T-helper 17 cell (primary cell): ENCODE measurements at places on chromosomes 11 and 22. TPM values are rescaled to one million over a fixed set of nuclear protein-coding genes. Genes with fewer than 3 reads are reported as not detected.

GRCh38 chr11:326842-327580 is 6.4 kb upstream of the IFITM3 start:
- no peak for DNase-seq

- no peak for DNase-seq
These were observed 54.0 kb downstream of the MIAT start for GRCh38 chr22:26711205-26711963.

DNA sequence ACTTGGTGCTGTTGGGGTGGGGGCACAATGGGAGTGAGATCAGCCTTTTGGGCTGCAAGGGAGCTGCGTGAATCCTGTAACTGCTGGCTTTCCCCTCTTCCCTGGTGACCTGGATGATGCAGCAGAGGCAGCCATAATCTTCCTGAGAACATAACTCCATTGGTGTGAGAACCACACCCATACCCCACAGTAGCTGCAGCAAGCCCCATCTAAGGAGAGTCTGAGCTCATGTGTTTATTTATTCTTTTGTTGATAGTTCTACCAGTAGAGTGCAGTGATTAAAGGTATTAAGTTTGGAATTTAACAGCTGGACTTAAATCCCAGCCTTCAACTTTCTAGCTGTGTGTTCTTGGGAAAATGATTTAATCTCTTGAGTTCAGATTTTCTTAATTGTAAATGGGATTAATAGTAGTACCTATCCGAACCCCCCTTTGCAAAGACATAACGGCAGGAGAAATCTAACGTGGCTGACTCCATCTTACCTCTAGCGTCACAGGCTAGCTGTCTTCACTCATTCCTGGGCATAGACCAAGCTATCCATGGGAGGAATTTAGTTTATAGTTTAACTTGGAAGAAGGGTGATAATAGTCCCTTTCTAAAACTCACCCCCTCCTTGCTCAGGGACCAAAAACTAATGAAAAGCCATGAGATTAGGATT is 385.0 kb upstream of the DDI1 start:
- DNase-seq: no peak

- no peak for DNase-seq
These were observed 6.8 kb upstream of the CREB3L1 start for GRCh38 chr11:46270684-46271083.

GRCh38 chr11:42631220-42631843 is 680.5 kb upstream of the API5 start:
- DNase-seq: no peak

DNA sequence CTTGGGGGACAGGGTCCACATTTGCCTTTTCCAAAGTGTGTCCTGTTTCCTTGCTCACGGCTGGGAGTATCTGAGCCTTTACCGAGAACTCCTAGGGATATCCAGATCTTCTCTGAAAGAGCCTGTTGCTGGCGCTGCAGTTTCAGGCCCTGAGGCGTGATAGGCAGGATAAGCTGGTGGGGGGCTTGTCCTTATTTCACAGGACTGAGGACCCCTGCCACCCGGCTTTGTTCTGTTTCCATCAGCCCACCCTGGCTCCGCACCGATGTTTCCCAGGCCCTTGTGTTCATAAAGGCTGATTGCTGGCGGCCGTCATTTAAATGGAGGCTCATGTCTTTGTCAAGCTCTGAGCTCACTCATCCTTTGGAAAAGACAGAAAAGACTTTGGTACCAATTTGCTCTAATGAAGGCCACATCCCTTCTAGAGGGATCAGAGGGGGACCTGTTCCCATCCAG is 9.4 kb upstream of the NPTXR start:
- DNase-seq: no peak

DNA sequence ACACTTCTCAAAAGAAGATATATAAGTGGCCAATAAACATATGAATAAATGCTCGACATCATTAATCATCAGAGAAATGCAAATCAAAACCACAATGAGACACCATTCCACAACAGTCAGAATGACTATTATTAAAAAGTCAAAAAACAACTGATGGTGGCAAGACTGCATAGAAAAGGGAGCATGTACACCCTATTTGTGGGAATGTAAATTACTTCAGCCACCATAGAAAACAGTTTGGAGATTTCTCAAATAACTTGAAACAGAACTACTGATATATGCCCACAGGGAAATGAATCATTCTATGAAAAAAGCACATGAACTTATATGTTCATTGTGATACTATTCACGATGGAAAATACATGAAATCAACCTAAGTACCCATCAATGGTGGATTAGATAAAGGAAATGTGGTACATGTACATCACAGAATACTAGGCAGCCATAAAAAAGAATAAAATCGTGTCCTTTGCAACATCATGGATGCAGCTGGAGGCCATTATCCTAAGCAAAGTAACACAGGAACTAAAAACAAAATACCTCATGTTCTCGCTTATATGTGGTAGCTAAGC is 42.4 kb downstream of the GLYATL2 start:
- no peak for DNase-seq

GRCh38 chr11:27420722-27421572 is 51.6 kb downstream of the LGR4 start:
- DNase-seq: no peak

- DNase-seq: no peak
These were observed 10.9 kb downstream of the MUC6 start for GRCh38 chr11:1025410-1026162.

GRCh38 chr11:3849297-3849874 is 6.1 kb upstream of the STIM1 start:
- peak; percentile 48 for DNase-seq

DNA sequence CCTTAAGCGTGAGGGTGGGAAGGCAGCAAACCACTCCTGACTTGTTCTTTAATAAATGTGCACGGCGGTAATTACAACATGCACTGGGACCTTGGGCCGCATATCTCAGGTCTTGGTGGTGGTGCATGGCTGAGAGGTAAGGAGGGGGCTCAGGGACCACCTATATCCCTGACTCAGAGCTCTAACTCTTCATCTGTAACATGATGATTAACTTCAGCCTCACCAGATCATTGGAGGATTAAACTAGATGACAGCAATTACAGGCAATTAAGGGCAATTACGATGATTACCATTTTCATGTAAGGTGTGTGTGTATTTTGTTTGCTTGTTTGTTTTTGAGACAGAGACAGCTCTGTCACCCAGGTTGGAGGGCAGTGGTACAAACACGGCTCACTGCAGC is 45.0 kb downstream of the FBLN1 start:
- no peak for DNase-seq

- no peak for DNase-seq
These were observed 66.5 kb upstream of the AMPD3 start for GRCh38 chr11:10388574-10388973.

DNA sequence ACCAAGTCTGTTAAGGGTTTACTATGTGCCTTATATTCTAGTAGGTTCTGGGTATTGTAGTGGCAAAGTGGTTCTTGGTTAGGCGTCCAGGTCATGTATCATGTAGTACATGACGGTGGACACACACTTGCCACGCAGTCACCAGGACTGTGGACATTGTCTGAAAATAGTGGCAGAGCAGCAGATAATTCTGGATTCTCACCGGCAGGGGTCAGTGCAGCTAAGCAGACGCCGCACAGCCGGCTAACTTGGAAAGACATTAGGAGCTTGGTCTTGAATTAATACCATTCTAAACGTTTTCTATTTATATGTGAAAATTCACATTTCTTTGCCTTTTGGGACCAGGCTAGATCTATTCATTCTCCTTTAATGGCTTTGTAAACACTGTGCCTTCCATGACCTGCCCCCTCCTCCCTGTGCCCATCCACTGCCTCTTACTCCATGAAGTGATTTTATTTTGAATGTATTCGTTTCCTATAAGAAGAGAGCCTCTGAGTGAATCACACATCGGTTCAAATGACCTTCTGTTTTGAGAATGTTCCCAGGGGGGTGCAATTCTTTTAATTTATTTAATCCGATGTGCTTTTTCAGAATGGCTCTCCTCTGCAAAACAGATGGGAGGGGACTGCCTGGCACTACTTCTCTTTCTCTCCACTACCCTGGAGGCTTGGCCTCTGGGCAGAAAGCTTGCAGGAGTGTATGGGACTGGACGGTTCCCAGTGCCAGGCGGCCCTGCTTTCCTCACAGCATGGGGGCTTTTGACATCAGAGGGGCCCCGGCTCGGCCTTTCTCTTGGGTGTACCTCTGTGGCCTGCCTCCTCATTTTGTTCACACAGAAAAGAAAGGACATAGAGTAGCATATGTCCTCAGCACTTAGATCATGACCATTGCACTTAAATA is 378.0 kb downstream of the NTM start:
- no peak for DNase-seq

DNA sequence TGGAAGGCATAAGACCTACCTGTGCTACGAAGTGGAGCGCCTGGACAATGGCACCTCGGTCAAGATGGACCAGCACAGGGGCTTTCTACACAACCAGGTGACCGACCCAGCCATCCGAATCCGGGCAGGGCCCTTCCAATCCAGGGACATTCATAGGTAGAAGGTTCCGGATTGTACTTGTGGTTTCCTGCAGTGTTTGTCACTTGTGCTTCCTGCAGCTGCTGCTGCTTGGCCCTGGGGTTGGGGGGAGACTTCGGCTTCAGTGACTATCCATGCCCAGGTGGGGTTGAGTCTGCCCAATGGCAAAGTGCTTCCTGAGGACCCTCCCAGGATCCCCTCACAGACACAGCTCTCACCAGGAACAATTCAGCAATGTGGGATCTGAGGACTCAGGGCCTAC is 2.2 kb downstream of the APOBEC3A start:
- DNase-seq: no peak

- no peak for DNase-seq
These were observed 259.7 kb downstream of the KIRREL3 start for GRCh38 chr11:126740846-126741245.

DNA sequence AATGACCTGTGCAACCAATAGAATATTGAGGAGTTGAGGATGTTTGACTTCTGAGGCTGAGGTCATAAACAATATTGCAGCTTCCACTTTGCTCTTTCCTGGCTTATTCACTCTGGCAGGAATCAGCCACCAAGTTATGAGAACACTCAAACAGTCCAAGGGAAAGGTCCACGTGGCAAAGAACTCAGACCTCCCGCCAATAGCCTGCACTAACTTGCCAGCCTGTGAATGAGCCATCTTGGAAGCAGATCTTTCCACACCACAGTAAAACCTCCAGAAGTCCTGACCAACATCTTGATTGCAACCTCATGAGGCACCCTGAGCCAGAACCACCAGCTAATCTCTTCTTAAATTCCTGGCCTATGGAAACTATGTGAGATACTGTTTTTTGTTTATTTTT is 22.7 kb upstream of the PICALM start:
- DNase-seq: no peak

DNA sequence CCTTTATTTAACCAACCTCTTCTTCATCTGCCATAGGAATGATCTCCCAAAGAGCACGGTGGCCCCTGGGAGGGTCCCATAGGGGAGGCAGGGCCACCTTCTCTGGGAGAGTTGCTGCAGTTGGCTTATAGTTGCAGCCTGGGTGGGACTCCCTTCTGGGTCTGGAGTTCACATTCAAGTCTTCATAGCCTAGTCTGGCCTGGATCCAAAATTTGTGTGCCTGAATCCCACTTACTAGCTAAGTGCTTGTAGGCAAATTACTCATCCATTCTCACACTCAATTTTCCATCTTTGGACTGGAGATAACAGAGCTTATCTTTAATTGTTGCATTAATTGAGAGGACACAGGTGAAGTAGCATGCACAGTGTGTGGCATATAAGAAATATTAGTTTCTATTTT is 163.6 kb downstream of the GRIK4 start:
- DNase-seq: no peak

DNA sequence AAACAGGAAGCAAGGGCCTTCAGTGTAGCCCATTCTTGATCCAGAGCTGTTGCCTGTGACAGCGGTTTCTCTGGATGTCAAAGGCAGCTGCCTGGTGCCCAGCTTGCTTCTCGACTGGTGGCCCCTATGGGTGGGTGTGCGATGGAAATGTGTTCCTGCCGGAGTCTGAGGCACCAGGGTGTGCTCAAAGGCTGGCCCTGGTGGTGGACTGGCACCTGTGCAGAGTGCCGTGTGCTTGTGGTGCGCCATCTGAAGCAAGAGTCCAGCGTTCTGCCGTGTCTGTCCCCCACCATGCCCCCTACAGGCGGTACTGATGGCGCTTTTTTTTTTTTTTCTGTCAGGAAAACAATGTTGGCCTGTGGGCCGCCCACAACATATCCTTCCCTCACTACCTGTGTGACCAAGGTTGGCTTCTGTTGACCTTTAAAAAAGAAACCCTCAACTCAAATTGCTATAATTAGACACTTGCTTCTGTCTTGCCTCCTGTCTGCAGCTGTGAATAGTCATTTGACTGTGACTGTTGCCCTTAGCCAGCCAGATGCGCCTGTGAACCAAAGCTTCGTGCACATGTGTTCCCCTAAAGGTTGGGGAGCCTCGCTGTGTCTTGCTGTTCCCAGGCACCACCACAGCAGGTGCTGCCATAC is 4.7 kb upstream of the RANBP1 start:
- DNase-seq: no peak

DNA sequence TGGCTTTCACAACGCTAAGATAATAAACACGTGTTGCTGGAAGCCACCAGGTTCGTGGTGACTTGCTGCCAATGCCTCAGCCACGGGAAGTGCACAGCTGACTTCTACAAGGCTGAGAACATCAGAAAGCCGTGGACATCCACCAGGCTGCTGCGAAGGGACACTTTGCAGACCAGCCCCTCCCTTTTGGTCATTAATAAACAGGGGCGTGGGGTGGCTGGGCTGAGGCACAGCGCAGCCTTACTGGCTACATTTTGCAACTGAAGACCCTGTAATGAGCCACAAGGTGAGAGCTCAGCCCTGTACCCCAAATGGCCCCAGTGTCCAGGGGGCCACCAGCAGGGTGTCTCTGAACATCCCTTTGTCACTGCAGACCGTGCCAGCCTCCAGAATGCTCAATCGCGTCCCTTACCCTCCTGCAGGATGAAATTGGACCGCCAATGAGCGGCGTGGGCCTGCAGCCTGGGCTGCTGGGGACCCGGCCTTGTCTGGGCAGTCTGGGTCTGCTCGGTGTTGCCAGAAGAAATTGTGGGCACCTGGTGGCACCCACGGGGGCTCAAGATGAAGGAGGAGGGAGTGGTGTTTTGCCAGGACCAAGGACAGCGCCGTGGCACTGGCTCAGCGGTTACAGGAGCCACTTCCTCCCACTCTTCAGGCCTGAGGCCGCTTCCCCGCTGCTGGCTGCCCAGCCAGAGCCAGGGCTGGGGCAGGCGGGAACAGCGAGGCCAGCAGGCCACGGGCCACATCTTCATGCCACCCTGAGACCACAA is 181.9 kb downstream of the CTTN start:
- DNase-seq: no peak

- DNase-seq: no peak
These were observed at the start of gene SYT9 for GRCh38 chr11:7251836-7252682. Gene SYT9 (plus strand): TSS chr11:7251904. CDS start chr11:7252187, 283 bp downstream.

The SCGB1A1 gene
- not detected for total RNA-seq

The GTF2H1 gene
- total RNA-seq: 22.0 TPM

The GTSE1 gene
- 0.57 TPM for total RNA-seq

The RASGRP2 gene
- 464 TPM for total RNA-seq
